ENCODE measurements at places on chromosomes 3 and 15.

DNA sequence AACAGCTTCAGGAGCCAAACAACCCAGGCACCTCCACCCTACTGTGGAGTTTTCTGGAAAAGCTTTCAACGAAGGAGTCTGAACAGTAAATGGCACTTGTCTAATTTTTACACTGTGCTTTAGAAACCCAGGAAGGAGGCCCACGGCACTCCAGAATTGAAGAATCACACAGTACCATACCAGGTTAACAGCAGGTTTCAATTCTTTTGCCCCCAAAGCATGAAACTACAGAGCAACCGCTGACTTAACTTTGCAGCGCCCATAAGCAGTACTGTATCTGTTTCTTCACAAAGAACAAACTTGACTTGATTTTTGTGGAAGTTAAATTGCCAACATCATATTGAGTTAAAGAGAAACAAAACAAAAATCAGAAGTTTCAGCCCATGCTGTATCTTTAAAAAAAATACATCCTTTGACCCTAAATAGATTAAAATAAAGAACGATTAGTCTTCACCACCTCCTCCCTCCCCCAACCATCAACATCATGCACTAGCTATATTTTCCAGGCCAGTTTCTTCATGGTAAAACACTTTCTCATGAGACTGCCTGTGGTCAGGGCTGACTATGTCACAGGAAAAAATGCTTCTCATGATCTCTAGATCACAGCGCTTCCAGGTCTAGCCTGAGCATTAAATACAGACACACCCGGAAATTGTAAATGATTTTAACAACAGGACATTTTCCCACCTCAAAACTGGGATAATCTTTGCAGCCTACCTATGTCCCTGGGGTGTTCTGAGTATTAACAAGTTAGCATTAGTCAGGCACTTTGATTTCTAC lies 456.3 kb downstream of the FOXP1 start:
- peak; percentile 39 for DNase-seq

GRCh38 chr3:122680475-122681283 lies at the start of gene PARP14:
PARP14 (plus strand) TSS chr3:122680839; CDS start chr3:122680884, 45 bp downstream.
- peak; percentile 76 for DNase-seq

- DNase-seq, result no peak
Measured at GRCh38 chr15:100570735-100571313, 31.2 kb downstream of the LINS1 start.

DNA sequence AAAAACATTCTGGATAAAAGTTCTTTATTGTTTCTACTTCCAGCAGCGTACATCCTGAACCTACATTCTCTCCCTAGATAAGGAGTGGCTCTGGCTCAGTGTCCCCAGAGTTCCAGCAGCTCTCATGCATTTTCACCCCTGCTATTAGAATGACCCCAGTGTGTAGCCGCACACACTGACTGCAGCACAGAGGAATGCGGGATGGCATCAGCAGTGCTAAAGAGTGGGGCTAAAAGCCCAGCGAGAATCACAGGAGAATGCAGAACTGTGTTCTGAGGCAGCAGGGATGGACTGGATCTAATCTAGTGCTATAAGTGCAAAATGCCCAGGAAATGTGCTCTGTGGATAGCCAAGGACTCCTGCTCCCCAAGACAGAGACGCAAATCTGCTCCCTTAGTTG lies 66.4 kb upstream of the TJP1 start:
- DNase-seq, result no peak

GRCh38 chr15:69206079-69206478 lies 45.6 kb downstream of the GLCE start:
- no peak for DNase-seq

GRCh38 chr15:94247789-94248638 lies 16.7 kb downstream of the MCTP2 start:
- no peak for DNase-seq

DNA sequence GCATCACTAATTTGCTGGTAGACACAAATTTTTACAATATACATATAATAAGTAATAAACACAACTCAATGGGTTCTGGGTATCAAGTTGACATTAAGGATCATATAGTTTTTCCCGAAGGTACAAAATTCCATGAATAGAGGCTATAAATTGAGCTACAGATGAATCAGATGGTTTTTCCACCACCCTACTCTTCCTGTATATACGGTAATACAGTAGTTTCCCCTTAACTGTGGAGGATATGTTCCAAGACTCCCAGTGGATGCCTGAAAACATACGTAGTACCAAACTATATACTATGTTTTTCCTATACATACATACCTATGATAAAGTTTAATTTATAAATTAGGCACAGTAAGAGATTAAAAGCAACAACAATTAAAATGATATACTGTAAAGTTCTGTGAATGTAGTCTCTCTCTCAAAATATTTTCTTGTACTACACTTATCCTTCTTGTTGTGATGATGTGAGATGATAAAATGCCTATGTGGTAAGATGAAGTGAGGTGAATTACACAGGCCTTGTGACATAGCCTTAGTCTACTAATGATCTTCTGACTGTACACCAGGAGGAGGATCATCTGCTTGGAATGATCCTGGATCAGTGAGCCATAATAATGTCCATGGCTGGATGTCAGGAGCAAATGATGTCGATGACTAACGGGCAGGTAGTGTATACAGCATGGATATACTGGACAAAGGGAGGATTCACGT lies 116.7 kb downstream of the NR1I2 start:
- DNase-seq, result no peak

- DNase-seq, result no peak
Measured at GRCh38 chr15:48627260-48627940, 18.1 kb downstream of the FBN1 start.

DNA sequence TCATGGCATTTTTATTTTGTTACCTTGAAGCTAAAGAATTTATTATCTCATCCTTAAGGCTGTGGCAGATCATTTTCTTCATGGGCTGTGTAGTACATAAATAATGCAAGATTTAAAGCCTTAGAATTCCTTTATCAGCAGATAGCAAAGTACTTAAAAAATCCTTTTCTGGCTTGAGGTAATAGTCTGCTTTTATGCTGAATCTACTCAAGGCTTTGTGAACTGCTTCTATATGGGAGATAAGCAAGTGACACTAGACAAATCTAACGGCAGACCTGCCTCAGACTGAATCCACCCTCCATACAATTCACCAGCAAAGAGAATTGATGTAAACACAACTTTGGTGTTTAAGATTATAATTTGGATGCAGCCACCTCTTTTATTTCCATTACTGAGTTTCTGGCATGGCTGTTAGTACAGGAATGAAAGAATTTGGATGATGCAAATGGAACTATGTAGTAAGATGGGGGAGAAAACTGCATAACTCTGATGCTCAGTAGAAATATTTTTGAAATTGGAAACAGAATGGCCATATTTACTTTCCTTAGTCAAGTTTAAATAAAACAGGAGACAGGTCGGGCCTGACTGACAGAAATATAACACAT lies 1121.5 kb downstream of the NAALADL2 start:
- DNase-seq, result no peak

DNA sequence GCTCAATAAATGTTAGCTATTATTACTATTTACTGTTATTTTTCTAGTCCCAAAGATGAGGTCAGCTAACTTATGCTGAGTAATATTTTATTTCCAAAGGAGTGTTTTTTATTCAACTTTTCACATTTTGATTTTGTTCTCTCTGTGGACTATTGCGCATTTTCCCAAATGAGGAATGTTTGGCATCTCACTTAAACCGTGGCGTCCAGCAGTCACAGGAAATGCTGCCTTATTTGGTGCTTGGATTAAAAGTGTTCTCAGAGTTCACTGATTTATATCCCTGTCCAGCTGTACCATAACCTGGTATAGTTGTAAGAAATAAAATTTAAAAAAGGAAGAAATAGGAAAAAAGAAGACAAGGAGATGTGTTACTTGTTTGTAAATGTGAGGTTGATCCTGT lies 166.8 kb downstream of the THSD4 start:
- DNase-seq, result no peak

DNA sequence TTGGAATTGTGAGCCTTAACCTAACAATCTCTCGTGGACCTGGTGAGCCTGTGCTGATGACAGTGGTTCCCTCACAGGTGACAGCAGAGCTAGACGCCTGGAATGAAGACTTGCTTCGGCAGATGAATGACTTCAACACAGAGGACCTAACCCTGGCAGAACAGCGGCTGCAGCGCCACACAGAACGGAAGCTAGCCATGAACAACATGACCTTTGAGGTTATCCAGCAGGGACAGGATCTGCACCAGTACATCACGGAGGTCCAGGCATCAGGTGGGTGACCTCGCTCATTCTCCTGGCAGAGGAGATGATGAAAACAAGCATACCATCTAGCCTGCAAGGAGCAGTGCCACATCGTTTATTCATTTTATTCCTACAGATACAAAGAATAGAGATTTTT lies 316.9 kb upstream of the UMPS start:
- DNase-seq, result no peak

DNA sequence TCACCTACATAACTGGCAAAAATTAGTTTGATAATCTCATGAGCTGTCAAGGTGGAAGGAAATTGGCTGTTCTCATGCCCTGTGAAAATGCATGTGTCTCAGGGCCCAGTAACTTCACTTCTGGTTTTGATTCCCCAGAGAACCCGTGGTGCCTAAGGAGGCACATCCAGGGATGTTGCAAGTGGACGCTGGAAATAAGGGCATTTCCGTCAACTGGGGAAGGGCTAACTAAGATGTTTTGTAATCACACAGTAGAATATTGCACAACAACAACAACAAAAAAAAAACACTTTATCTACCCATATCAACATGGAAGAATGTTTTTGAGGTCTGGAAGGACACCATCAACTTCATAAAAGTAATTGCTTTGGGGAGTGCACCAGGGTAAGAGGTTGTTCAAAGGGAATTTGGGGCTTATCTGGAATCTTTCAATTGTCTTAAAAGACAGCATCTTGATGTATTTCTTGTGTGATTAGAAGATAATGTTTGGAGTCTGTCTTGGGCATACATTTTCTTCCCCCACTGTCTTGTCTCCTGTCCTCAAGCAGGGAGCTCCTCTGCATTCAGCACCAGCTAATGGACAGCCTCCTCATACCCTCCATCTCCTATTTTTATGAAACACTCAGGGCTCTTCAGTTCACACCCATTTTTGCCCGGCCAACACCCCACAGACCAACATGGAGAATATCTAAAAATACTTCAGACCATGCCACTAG lies 37.2 kb upstream of the PRR20G start:
- DNase-seq, result no peak

GRCh38 chr3:123367467-123368154 lies 81.3 kb downstream of the ADCY5 start:
- DNase-seq, result no peak

DNA sequence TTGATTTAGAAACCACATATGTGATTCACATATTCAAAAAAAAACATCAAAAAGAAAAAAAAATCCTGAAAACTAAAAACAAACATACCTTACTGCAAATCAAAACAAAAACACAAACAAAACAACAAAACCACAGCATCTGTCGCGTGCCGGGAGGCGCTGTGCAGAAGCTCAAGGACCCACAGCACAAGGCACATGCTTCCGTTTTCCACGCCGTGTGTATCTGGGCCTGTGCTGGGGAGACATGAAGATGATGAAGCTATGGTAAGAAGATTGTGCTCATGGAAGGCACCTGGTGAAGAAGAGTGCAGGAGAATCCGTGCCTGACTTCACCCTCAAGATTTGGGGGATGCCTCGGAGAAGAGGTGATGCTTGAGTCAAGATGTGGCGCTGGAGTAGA lies 788.9 kb upstream of the ARRDC4 start:
- DNase-seq, result no peak

DNA sequence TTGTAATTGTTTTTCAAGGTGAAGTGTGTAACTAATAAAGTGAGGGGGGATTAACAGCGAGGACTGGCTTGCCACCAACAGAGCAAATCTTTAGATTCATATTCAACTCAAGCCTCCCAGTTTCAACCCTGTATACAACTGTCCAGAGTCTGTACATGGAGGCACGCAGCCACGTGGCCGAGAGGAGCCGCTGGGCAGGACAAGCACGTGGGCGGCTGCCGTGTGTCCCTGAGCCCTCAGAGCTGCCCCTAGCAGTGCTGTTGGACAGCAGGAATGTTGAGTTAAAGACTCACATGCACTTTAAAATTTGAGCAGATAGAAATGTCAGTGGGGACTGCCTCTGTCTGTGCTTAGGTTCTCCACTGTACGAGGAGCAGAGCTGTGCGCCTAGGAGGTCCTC lies 29.4 kb downstream of the ASB7 start:
- no peak for DNase-seq

DNA sequence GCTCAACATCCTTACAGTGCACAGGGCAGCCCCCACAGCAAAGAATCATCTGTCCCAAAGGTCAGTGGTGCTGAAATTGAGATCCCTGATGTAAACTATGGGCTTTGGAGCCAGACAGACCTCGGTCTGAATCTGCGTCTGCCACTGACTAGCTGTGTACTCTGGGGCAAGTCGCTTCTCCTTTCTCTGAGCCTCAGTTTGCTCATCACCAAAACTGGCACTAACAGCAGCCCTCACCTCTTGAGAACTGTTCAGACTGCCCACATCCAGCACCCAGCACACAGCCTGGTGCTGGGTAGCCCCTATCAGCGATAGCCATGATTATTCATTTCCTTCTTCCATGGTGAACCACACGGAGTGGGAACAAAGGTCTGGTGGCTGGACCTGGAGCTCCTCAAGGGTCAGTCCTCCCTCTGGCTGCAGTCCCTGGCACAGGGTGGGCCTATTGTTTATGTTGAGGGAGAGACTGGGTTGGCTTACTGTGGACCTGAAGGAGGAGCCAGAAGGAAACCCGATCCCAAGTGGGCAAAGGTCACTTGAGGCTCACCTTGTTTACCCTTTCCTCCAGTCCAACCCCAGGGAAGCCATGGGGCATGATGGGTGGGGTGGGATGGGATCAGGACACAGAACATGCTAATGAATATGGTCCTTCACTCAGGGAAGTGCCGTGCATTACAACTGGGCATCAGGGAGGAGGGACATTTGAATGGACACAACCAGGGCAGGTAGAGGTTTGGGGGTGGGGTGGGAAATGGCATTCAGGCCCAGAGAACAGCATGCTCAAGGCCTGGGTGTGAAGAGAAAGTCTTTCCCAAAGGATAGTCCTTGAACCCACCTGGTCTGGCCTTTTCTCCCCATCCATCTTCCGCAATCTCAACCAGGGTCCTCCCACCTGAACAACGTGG lies 1.6 kb upstream of the PRKCD start:
- DNase-seq, result no peak

DNA sequence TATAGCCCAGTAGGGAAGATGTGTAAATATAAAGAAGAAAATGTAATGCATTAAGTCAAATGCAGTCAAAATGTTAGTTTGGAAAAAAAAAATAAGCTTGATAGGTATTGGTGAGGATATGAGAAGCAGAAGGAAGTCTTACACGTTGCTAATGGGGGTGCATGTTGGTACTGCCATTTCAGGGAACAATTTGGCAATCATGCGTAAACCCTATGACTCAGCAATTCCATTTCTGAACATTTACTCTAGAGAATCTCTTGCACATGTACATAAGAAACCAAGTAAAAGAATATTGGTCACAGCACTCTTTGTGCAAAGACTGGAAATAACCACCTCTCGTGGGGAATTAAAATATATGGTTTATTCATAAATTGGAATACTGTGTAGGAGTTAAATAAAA lies 35.5 kb upstream of the TIMP4 start:
- DNase-seq, result no peak

GRCh38 chr15:72865486-72865885 lies 81.9 kb upstream of the ADPGK start:
- DNase-seq, result no peak

GRCh38 chr3:57999417-58000115 lies 8.7 kb upstream of the FLNB start:
- DNase-seq, result no peak

- no peak for DNase-seq
Measured at GRCh38 chr3:127289706-127290575, 2.1 kb upstream of the PRR20G start.

- DNase-seq, result peak; percentile 76
Measured at GRCh38 chr15:38651328-38652038, 86.9 kb upstream of the RASGRP1 start.

- DNase-seq, result no peak
Measured at GRCh38 chr15:39699516-39700374, 82.9 kb downstream of the FSIP1 start.
